Activated CD8-positive, alpha-beta memory T cell treated with anti-CD3 and anti-CD28 coated beads, Interleukin-2, amount 10 ng/mL, durations not matched to agents 7 days and 5 days (primary cell): ENCODE measurements at places on chromosomes 7 and 10.

DNA sequence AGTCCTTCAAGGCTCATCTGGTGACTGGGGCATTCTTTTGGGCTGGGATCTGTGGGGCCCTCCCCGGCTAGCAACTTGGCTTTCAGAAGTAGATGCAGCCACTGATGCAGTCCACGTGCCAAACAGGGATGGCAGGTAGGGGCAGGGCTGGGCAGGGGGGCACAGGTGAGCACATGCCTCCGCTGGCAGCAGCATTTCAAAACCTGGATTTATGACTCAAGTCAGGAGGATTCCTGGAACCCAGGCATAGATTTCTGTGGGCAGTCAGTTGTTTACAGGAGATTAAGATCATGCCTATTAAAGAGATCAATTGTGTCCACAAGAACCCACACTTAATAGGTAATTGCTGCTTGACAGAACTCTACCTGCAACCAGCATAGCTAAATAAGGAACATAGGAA lies 839 bp upstream of the HABP2 start:
- no peak for DNase-seq

DNA sequence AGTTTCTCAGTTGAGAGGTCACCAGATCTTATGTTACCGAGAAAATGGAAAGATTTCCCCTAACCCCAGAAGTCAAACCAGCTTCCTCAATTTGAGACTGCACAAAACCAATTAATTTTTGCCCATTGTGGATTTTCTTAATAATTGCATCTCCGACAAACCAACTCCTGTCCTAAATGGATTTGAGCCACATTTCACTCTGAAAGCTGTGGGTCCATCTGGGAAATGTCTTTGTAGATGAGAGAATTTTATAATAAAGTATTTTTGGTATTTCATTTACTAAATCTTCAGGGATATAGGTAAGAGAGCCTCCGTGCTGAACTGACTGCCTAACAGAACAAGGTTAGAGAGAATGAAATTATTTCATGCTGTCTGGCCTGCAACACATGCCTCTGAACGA lies 99.7 kb upstream of the PDCD4 start:
- DNase-seq: no peak

GRCh38 chr7:9407816-9408215 lies 974.4 kb downstream of the NXPH1 start:
- DNase-seq: no peak

DNA sequence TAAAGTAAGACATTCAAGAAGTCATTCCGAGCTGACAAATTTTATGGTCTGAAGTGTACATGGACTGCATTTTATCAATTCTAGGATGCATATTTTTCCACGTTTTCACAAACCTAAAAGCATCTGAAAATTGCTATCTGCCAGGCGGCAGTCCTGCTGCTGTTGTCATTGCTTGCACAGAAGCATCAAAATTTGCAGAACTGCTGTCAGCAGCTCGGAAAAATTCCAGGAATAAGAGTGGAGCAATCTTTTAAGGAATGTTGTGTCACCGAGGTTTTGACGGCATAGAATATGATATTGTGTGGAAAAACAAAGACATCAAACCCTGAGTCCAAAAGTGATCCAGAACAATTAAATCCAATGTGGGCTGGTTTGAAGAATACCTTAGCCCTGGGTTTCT lies 61.4 kb downstream of the CHCHD3 start:
- DNase-seq: no peak

GRCh38 chr7:94300176-94300835 lies 94.4 kb upstream of the COL1A2 start:
- no peak for DNase-seq
